Liver (tissue), 10 donors: ENCODE measurements at places on chromosomes 16 and 17.

DNA sequence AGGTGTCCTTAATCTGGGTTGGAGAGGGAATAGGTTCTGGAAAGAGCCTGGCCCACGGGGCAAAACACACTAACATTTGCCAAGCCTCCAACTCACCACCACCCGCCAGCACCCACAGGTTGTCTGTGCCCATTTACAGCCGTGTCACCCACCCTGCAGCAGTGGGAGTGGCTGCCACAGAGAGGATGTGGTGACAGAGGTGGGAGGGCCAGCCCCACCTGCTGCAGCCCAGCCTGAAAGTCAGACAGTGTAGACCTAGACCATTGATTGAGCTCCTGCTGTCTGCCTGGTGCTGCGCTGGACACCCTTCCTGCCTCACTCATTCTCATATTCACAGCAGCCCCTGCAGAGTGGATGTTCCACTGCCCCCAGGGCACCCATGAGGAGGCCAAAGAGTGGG lies 44.7 kb downstream of the IL21R start:
- no peak for DNase-seq

- DNase-seq = no peak
Measured at GRCh38 chr16:10685709-10686108, 9.0 kb downstream of the TEKT5 start.

GRCh38 chr16:71672803-71673581 lies 47.0 kb downstream of the MARVELD3 start:
- DNase-seq = no peak

DNA sequence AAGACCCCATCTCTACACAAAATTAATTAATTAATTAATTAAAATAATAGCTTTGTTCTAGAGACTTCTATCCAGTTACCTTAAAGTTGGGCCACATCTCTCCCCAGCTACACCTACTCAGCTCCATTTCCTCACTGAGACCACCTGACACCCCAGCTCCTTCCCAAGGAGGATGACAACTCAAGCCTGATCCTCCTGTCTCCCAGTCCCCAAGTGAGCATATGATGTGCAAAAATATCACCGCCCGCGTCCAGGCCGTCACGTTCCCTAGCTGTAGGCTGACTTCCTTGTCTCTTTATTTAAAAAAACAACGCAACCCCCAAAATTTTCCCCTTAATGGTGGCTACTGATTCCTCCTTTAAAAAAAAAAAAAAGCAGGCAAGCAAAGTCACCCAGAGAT lies 120.2 kb upstream of the RCVRN start:
- no peak for DNase-seq

DNA sequence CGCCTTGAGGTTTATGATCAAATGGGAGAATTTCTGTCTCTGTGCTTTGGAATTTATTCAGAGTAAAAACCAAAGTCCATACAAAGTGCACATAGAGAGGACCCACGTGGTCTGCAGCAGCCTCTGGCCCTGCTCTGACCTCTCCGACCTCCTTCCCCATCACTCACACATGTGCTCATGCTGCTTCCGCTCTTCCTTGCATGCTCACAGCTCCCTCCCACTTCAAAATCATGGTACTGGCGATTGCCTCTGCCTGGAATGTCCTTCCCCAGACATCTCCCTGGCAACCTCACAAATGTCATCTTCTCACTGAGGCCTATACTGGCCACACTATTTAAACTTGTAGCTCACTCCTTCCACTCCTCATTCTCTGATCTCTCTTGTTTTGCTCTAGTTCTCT lies 418.0 kb downstream of the CA10 start:
- DNase-seq = no peak

- no peak for DNase-seq
Measured at GRCh38 chr16:55585631-55586030, 19.1 kb downstream of the CAPNS2 start.

- DNase-seq = no peak
Measured at GRCh38 chr17:77884967-77885641, 73.4 kb upstream of the TNRC6C start.

DNA sequence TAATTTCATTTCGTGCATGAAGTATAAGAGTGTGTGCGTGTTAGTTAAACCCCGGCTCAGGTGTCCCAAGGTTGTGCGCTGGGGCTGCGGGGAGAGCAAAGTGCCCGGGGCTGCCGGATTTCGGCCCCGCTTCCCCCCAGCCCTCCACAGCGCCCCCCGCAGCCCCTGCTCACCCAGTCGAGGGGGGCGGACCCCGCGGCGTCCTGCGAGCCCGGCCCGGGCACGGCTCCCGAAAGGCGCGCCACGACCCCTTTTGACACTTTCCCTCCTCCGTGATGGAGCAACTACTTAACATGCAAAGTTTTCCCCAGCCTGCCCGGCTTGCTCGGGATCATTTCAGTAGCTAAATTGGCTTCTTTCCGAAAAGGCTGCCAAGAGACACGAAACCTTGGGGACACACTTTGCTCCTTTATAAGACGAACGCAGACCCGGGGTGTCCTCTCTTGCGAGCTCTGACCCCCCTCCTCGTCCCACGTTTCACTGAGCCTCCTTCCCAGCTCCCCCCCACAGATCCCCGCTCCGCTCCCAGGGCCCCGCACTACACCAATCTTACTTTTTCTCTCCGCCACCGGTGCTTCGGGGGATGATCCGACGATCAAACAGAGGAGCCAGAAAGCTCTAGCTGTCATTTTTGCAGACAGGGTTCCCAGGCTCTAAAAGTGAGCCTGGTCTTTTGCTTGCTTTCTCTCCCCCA lies 552 bp downstream of the C17orf58 start:
- DNase-seq = no peak

DNA sequence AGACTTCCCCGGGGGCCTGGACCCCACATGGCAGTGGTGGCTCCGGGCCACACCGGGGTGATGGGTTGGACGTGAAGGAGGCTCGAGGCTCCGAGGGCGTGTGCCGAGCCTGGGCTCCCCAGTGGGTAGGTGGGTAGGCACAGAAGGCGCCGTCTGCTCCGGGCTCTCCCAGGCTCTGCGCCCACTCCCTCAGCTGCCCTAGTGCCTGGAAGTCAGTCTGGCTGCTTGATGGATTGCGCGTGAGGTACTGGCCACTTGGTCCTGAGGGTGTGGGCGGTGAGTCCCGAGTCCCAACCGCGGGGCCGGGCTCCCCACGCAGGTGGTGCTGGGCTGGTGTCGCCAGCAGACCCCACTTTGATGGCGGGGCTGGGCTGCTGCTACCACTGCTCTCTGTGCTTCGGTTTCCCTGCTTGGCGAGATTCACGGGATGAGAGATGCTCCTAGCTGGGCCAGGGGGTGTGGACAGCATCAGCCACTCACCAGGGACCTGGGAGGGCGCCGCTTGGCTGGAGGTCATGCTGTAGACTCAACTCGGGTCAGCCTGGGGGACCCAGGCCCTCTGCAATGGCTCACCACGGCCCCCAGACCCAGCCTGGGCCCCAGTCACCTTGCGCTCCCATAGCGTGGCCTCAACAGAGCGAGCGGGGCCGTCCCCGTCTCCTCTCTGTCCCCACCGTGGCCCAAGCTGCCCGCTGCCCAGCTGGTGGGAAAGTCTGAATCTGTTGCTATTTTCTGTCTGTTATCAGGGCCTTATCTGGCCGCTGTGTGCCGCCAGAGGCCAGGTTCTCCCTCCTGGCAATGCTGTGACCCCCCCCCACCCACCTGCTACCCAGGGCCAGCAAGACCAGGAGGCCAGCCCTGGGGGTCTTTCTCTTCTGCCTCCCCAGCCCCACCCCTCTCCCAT lies 26.1 kb downstream of the ZFPM1 start:
- no peak for DNase-seq

DNA sequence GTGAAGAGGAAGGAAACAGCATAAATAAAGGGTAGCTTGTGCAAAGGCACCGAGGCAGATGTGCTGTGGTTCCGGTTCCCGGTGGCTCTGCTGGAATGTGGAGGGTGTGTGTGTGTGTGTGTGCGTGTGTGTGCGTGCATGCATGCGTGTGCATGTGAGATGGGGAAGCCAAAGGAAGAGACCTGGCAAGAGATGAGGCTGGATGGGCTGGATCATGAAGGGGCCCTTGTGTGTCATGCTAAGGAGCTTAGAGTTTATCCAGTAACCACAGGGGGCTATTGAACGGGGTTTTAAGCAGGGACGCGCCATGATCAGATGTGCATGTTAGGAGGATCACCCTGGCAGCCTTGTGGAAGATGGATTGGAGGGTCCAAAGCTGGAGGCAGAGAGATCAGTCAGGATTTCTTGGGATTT lies 8.3 kb downstream of the WSCD1 start:
- no peak for DNase-seq

GRCh38 chr17:19728084-19728495 lies 11.7 kb upstream of the SLC47A2 start:
- DNase-seq = peak; percentile 59

DNA sequence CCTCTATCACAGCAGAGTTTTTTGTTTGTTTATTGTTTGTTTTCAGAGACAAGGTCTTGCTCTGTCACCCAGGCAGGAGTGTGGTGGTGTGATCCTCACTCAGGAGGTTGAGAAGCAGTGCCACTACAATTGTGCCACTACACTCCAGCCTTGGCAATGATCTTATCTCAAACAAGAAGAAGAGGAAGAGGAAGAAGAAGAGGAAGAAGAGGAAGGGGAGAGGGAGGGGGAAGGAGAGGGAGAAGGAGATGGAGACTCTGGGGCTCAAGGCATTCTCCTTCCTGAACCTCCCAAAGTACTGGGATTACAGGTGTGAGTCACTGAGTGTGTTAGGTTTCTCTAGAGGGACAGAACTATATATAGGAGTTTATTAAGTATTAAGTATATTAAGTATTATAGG lies 17.1 kb upstream of the C17orf58 start:
- DNase-seq = no peak

- no peak for DNase-seq
Measured at GRCh38 chr17:65314212-65314611, 177.0 kb downstream of the RGS9 start.

GRCh38 chr16:10984509-10984908 lies 40.1 kb downstream of the CLEC16A start:
- no peak for DNase-seq
